ENCODE measurements at places on chromosomes 2 and 18.

- DNase-seq: no peak
Measured at GRCh38 chr2:204529795-204530463, 15.3 kb upstream of the PARD3B start.

DNA sequence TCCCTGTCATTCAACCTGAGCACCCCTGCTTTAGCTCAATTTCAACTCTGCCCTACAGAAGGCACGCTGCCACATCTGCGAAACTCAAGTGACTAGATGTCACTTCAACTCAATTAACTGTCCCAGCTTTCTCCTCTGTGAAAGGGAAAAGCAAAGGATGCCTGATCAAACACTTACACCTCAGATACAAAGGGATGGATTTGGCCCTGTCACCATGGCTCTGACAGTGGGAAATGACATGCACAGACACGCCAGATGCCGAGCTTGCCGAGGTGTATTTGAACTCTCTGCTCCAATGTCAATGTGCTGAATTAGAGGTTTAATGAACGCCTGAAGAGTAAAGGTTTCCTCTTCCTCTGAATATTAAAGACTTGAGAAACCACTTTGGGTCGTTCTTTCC lies 481.1 kb downstream of the CBLN2 start:
- no peak for DNase-seq

GRCh38 chr18:13579874-13580273 lies 146.5 kb downstream of the FAM210A start:
- no peak for DNase-seq

- DNase-seq: no peak
Measured at GRCh38 chr2:119873350-119874315, 113.9 kb downstream of the PTPN4 start.

- peak; percentile 64 for DNase-seq
Measured at GRCh38 chr2:10170256-10170655, 47.7 kb downstream of the RRM2 start.

DNA sequence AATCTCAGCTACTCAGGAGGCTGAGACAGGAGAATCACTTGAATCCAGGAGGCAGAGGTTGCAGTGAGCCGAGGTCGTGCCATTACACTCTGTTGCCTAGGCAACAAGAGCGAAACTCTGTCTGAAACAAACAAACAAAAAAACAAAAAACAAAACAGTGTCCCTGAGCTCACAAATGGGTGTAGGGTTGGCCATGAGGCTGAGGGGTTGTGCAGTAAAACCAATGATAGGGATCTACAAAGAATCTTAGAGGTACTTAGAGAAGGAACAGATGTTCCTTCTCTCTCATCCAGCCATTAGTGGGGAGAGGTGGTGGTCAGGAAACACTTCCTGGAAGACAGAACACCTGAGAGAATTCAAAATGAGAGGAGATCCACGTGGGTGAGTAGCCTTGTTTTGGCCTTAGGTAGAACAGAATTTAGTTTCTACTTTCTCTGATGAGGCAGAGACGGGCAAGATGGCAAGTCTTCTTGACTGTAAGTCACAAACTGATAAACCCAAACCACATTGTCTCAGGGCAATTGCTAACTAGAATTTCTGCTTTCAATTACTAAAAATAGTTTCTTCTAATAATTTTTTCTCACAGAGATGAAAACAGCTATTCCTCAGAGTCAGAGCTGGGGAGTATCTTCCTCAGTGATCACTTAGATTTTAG lies 61.5 kb upstream of the PPM1B start:
- no peak for DNase-seq

DNA sequence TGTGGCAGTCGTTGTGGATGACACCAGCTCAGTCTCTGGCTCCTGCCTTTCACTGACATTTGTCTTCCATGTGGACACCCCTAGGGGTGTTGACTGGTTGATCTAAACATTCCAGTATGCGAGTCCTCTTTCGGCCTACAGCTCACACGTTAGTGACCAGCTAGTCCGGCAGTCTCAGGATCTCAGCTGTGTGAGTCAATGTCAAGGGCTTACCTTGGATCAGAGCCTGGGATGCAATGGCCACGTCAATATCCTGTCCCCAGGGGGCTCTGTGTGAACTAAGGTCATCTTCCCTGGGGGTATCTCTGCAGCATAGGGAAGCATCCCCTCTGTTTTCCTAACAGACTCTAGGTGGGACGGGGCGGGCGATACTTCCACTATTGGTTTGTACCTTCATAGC lies 35.1 kb upstream of the YWHAQ start:
- DNase-seq: no peak

DNA sequence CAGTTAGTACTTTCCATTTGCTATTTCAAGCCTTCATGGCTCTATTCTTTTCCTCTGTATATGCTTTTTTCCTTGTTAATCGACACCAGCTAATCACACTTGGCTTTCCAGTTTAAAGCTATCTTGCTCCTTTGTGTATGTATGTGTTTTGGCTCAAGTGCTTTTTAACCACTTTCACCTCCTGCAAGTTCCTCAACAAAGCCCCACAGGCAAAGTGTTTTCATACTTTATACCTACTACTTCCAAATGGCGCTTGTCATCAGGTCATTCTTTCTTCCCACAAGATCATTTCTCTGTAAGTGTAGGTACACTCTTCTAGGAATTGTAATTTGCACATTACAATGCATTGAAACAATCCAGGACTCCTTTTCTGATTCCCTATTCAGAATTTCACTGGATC lies 64.0 kb upstream of the FIGN start:
- no peak for DNase-seq

DNA sequence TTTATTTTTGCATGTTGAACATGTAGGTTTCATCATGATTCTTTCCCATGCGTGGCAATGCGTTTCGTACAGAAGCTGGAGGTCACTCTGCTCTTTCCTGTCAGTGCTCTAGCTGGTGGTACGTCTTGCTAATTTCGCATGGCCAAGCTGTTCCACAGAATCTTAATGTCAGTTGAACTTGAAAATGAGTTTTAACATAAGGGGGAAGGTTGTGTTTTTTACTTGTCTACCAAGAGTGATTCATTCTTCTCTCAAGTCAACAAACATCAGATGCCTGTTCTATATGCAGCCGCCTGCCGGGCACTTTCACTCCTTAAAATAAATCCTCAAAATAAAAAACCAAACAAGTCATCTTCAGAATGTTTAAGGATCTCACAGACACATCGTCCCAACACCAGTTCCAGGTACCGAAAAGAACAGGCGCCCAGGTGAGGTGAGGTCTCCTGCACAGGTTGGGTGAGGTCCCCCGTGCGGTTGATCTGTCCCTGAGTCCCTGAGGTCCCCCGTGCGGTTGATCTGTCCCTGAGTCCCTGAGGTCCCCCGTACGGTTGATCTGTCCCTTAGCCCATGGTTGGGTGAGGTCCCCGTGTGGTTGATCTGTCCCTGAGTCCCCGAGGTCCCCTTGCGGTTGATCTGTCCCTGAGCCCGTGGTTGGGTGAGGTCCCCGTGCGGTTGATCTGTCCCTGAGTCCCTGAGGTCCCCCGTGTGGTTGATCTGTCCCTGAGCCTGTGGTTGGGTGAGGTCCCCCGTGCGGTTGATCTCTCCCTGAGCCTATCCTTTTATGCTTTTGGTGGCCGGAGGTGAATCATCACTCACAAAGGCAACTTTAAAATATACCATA lies 57.0 kb upstream of the KCNG2 start:
- DNase-seq: no peak

DNA sequence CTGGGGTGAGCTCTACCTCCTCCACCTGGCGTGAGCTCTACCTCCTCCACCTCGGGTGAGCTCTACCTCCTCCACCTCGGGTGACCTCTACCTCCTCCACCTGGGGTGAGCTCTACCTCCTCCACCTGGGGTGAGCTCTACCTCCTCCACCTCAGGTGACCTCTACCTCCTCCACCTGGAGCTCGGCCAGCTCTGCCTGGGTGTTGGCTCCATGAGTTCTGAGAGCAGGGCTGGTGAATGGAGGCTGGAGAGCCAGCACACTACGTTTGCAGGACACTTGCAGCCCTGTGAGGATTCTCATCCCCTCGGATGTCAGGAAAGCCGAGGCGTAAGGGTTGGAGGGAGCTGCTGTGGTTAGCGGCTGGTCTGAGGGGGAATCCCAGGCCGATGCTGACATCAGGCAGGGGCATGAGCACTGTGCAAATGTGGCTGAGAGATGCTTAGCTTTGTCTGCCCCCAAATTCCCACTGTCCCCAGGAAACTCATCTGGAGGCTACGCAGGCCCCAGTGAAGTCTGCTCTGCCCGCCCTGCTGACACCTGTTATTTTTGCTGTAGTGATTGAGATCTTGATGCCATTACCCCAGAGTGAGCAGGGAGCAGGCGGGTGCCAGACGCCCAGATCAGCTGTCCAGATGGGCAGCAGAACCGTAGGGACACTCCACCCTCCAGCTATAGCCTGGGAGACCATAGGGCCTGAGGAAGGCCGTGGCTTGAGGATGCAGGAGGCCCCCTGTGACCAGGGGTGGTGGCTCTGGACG lies 3.3 kb downstream of the CROCC2 start:
- DNase-seq: no peak

GRCh38 chr2:236088368-236089057 lies 79.7 kb downstream of the GBX2 start:
- DNase-seq: no peak

DNA sequence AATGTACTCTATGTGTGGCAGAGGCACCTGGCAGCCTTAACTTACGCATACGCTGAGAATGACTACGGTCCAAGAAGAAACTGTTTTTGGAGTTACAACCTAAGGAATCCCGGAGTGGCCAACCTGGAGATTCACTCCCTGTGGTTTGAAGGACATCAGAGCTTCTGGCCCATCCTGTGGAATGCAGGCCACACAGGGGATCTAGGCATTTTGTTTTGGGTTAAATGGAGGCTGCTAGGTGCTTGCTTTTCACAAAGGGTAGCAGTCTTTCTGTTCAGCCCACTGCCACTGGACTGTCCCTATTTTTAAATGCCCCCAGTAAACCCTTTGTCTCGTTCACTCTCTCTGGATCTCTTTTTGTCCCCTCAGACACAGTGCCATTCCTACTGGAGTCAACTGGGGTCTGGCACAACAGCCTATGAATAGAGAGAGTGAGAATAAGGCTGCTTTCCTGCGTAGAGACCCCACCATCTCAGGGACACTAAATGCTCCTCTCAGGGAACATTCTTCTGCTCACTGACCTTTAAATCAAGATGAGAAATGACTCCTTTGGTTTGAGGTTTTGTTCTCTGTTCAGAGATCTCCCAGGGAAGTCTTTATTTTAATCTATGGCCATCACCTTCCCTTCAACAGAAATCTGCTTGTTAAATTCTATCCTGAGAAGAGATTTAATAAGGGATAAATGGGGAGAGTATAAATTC lies 124.9 kb downstream of the B3GNT2 start:
- DNase-seq: no peak

DNA sequence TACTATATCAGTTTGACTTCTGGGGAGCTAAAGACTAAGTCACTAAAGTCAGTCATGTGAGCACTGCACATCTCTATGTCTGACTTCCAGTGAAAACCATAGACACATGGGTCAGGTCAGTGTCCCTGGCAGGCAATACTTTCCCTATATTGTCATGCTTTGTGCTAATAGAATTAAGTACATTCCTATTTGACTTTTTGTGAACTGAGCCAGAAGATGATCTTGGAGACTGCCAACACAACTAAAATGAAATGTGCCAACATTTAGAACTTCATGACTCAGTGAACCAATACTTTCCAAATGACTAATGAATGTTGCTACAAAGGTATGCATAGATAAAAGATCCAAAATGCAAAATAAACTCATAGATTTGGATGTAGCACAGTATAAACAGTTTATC lies 820.8 kb upstream of the FAM98A start:
- DNase-seq: no peak

DNA sequence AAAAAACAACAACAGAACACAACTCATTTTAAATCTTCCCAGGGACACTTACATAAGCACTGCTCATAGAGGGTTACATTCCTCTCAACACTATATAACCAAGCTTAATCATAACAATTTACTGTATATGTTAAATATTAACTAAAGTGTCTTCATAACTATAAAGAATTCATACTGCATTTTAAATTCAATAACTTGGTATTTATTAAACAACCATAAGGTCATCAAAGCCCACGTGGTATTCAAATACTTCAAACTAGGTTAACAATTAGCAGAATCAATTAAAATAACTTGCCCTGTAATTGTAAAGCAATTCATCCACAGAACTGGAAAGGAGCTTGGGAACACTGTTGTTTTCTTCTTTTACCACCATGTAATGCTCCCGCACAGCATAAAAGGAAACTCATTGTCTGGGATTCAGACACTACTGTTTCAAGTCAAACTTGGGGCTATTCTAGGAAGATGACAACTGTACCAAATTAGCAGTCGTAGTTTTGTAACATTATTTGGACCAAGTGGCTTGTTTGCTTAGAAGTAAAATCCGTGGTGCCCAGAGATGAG lies 10.4 kb downstream of the GAREM1 start:
- no peak for DNase-seq

DNA sequence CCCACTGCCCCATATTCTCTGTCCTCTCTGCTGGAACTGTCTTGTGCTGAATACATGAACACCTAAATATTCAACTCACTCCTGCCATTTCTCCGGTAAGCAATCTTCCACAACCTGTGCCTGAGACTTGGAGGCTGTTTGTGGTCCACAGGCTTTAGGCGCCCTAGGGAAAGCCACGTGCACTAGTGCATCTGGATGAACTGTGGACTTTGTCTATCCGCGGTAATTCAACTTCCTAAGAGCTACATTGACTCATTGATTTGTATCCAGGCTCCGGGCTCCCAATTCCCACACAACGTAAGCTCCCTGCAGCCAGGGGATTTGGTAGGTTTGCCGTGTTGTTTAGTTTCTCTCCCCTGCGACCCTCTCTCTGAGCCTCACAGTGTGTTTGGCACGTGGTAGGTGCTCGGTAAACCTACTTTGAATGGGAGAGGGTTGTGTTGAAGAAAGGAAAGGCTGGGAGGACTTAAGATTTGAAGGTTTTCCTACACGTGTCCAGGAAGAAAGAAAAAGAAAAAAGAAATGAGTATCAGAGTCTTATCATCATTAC lies 718.2 kb downstream of the DPP10 start:
- no peak for DNase-seq

GRCh38 chr18:10230072-10230471 lies 224.4 kb upstream of the APCDD1 start:
- DNase-seq: peak; percentile 86

DNA sequence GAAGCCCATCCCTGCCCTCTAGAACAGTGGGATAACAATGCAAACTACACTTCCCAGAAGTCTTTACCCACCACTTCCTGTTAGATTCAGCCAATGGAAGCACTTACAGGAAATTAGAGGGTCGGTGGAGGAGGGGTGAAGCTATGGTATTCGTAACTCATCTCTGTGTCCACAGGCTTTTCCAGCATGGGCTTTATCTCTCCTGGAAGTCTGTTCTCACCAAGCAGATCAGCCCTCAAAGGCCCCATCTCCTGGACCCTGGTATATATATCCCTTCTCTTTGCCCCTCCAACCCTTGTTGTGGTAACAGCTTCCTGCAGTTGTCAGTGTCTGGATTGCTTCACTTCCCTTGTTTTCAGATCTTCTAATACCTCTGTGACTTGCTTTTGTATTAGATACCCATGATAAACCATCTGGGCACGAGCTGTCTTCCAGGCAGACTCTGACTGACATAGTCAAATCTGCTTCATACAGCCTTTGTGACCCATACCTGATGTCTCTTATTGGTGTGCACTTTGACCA lies 475.0 kb upstream of the POU3F3 start:
- DNase-seq: peak; percentile 69

GRCh38 chr2:235262750-235263149 lies 231.1 kb upstream of the AGAP1 start:
- no peak for DNase-seq

Measured in islet precursor cell (in vitro differentiated cells).